NCI-H1048 (cell line): ENCODE measurements at places on chromosomes 12 and 14.
A peak's percentile ranks its signal among the peaks of the same experiment; 100 is the strongest.

- no peak for DNase-seq
Measured at GRCh38 chr12:97630875-97631274, 168.3 kb downstream of the RMST start.

GRCh38 chr12:66320996-66321395 is 18.7 kb downstream of the HELB start:
- no peak for DNase-seq

GRCh38 chr12:102095677-102096263 is 24.1 kb downstream of the NUP37 start:
- no peak for DNase-seq

DNA sequence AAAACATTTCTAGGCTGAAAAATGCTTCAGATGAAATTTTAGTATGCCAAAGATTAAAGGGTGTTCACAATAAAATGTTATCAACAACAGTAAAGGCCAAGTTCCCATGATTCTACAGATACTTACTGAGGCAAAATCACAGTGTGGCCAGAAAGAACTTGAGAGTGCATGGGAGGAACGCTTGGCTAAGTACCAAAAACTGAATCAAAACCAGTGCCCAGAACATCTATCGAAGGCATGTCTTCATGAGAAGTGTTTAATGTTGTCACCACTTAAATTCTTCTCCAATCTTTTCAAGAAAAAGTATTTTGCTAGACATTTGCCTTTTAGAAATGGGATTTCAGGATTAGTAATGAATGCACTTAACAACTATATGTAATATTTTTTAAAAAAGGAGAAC is 41.5 kb downstream of the KIF21A start:
- no peak for DNase-seq

GRCh38 chr12:52191841-52192791 is at the start of gene KRT80:
Gene KRT80 (minus strand): TSS chr12:52192014. CDS start chr12:52191902, 112 bp downstream.
- peak; percentile 80 for DNase-seq

DNA sequence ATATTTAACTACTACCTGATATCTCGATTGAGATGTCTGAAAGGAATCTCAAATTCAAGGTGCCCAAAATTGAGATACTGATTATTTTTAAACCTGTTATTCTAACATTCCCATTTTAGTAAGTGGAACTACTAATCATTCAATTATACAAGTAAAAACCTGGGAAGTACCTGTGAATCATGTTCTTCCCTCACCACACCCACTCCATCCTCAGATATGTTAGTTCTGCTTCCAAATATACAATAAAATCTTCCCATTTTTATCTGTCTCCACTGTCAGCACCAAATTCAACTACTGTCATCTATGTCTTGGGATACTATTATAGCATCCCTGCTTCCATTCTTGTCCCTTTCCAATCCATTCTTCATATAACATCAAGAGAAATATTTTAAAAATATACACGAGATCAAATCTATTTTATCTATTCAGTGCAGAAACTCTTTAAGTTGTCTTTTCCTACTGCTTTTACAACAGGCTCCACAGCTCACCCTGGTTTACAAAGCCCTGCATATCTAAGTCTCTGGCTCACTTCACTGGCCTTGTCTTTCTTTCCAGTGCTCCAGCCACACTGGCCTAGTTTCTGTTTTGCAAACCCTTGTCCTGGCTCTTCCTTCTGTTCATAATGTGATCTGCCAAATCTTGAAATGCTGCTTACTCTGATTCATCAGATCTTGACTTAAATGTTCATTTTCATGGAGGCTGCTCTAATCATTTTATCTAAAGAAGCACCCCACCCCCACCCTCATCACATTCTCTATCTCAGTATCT is 122.3 kb downstream of the PTPRR start:
- DNase-seq, result no peak

GRCh38 chr14:66503532-66503931 is 4.4 kb upstream of the GPHN start:
- DNase-seq, result no peak

DNA sequence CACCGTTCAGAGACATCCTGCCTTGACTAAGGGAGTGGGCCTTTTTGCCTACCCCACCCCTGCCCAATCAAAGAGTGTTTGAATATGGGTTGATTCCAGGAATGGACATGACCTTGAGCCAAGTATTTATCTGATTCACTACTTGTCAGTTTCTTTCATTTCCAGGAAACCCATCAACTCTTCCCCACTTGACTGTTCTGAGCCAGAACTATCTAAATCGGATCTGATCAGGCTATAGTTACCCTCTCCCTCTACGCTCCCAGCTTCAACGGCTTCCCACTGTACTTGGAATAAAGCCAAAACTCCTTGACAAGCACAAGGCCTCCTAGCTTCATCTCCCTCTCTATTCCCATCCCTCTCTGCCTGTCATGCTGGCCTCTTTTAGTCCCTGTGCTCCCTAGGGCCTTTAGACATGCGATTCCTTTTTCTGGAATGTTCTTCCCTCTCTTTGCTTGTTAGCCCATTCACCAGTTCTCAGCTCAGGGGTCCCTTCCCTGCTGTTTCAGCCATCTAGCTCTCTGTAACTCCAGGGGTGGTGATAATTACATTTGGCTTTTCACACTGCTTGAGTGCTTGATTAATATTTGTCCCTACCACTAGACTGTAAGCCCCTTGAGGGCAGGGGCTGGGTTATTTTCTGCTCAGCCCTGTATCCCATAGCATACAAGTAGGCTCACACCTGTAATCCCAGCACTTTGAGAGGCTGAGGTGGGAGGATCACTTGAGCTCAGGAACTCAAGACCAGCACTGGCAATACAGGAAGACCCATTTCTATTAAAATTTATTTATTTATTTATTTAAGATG is 5.5 kb upstream of the ITPK1 start:
- no peak for DNase-seq

- no peak for DNase-seq
Measured at GRCh38 chr12:77115471-77115870, 50.1 kb upstream of the E2F7 start.

DNA sequence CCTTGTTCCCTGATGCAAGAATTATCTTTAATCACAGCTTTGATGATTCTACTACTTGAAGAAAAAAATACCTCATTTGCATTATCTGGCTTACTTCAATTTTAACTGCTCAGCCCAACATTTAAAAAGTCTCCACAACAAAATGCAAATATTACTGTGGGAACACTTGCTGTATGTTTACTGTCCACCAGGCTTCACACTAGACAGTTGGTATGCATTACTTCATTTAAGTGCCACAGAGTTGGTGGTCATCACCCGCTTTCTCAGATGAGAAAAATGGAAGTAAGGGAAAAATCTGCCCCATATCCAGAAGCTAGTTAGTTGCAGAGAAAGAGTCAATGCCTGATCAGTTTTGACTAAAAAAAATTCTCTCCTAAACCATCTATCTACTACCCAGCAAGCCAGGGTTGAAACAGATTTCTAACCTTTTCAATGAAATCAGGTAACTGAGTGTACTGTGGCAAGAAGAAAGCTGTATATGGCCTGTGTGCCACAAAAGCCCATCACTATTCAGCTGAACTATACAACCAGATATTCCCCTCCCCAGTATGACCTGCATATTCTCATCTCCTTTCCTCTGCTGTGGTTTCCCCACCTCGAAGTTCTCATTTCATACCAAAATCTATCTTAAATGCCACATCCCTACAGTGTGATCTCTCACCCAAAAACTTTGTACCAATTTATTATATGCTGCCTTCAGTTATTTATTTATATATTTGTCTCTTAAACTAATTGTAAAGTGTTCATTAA is 90.3 kb downstream of the ATP2B1 start:
- DNase-seq, result no peak

DNA sequence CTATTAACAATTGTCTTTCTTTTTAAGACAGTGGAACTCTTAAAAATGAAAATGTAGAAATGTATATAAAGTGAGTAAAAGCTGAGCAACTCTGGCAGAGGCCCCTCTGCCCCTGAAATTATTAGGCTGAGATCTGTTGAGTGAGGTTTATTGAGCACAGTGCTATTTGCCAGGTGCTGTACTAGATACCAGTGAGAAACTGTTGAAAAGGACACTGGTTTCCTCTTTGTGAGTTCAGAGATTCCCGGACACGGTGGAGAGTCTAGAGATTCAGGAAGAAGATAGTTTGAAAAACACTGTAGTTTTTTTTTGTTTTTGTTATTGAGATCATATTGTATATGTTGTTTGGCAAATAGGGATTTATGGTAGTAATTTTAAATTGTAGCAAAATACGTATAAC is 11.2 kb downstream of the ACVR1B start:
- DNase-seq, result no peak

DNA sequence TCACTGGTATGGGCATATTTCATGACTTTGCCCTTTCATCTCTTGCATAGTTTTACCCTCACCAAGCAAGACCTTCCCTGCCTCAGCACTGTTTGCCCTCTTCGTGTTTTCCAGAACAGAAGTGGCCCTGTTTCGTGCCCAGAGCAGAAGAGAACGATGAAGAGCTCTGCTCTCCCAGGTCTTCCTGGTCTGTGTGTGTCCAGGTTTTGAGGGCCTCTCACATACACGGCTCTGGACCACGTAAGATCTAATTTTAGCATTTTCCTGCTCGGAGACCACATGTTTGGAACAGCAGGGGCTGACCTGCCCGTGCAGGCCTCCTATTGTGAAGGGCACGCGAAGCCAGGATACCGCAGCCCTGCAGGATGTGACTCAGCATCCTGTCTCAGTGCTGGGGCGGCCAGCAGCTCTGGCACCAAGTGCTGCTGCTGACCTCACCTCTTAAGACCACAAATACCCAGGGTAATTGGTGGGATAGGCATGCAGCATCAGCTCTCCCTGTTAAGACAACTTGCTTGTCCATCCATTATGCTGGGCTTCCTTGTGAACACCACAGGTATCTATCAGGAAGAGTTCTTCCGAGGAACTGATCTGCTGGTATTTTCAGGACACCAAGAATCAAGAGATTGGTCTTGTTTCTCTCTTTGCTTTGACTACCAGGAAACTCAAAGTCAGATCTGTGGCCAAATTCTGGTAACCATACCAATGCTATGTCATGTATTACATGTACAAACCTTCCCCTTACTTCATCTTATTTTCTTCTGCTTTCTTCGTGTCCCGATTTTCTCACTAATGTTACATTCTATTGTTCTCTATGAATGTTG is 19.0 kb downstream of the SSH1 start:
- no peak for DNase-seq

- DNase-seq, result no peak
Measured at GRCh38 chr14:85002846-85003245, 527.1 kb upstream of the FLRT2 start.

DNA sequence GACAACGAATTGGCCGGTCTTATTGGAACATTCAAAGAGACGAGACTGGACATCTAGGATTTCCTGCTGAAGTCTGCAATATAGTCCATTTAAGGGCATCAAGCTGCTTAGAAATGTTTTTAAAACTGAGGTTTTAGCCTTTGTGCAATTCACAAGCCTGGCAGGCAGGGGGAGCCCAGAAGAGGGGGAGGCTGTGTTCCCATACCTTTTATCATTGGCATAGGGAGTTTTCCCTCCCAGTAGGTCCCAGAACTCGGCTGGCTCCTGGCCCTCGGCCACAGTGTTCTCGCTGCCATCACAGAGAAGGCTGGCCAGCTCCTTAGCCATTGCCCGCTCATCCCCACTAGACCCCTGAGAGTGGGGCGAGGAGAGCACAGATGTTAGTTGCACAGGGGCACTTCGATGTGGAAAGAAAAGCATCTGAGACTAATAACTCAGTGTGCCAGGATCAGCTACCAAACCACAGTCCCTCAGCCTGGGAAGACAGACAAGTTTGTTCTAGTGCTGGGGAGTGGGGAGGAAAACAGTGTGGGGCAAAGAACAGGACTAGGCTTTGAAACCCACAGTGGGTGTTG is 15.1 kb downstream of the AVIL start:
- no peak for DNase-seq

DNA sequence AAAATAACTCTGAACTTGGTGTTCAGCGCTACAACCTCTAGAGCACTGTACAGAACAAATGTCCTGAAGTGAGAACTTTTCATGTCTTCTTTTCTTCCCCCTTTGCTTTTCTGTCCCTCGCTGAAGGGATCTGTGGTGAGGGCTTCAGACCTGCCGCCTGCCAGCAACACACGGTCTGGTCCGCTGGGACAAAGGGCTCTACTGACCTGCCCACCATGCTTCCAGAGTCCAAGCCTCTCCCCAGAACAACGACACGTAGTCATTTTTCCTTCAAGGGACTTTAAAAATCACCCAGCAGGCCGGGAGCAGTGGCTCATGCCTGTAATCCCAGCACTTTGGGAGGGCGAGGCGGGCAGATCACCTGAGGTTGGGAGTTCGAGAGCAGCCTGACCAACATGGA is 140.4 kb downstream of the EFCAB11 start:
- DNase-seq, result no peak

GRCh38 chr14:105051182-105052109 is 13.8 kb downstream of the GPR132 start:
- no peak for DNase-seq

DNA sequence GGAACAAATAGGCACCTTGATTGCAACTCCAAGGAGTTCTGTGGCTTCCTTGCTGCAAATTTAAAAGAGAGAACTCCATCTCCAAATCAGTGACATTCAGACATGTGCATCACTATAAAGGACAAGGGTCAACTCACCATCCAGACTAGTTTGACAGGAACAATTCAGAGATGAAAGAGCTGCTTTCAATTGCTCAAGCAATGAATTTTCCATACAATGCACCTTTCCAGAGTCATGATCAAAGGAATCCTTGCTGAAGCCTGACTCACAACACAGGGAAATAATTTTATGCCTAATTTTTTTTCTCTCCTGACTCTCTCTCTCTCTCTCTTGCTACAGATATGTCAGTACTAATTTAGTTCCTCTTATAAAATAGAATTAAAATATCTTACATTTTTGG is 380.5 kb upstream of the GARIN6 start:
- no peak for DNase-seq

DNA sequence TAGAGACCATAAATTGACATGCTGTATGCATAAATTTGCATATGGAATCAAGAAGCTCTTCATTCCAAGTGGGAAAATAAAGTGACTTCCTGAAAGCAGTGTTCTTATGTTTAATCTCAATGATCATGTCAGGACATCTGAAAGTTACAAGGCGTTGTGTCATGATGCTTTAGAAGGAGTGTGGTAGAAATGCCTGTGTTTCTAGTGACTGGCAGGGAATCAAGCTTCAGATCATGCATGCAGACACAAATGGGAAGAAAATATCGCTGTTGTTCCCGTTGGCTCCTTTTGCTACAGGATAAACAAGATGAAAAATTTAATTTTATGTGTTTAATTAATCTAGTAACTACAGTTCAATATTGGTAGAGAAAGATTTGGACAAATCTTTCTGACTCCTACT is 298.1 kb upstream of the SYT1 start:
- no peak for DNase-seq

GRCh38 chr12:79933532-79934264 is 1.2 kb downstream of the PPP1R12A start:
- DNase-seq, result no peak
